ENCODE measurements at places on chromosomes 2 and 18.
A peak's percentile ranks its signal among the peaks of the same experiment; 100 is the strongest.

DNA sequence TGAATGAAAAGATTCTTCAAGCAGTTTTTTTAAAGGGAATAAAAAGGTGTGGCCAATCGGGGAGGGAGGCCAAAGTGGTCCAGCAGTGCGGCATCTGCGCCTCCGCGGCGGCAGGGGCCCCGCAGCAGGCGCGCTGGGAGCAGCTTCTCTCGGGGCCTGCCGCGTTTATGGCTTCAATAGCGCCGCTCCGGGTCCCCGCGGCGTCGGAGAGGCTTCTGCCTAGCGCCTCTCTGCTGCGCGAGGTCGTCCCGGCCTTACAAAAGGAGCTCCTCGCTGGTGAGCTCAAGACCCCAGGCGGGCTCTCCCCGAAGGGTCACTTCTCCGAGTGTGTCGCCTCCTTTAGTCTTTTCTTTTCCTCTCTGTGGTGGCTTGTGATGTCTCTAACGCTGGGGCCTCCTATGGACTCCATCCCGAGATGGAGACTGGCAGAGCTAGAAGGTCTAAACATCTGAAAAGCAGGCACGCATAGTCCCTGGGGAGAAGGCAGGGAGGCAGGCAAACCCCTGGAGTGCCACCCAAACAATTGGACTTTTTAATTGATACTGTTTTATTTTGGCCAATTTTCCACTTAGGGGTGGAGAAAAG is 67.1 kb downstream of the SUMO1 start:
- DNase-seq = no peak

DNA sequence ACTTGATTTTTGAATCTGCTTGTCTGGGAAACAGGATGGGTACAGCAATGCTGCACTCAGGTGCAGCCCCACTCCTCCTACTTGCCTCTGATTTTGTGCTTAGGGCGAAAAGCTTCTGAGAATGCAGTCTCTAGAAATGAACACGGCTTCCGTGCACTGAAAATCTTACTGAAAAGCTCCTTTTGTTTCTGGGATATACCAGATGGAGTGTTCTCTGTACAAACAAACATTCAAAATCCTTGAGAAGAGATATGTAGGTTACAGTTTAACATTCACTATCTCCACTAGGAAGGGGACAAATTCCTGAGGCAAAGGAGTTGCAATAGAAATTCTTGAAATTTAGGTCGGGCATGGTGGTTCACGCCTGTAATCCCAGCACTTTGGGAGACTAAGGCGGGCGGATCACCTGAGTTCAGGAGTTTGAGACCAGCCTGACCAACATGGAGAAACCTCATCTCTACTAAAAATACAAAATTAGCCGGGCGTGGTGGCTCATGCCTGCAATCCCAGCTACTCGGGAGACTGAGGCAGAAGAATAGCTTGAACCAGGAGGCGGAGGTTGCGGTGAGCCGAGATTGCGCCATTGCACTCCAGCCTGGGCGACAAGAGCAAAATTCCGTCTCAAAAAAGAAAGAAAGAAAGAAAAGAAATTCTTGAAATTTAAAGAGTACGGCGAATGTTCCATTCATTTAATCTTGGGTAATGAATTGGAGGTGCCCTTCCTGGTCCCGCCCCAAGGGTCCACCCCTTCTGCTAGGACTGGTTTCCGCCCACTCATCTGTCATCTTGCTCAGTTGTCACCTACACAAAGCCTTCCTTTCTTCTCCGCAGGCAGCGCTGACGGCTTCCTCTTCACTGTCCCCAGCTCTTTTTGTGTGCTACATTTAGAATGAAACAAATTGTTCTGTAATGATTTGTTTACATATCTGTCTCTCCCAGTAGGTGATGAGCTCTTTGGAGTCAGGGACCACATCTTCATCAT is 92.4 kb downstream of the SOCS6 start:
- no peak for DNase-seq

GRCh38 chr2:86274918-86275275 is 62.5 kb downstream of the REEP1 start:
- peak; percentile 34 for DNase-seq

DNA sequence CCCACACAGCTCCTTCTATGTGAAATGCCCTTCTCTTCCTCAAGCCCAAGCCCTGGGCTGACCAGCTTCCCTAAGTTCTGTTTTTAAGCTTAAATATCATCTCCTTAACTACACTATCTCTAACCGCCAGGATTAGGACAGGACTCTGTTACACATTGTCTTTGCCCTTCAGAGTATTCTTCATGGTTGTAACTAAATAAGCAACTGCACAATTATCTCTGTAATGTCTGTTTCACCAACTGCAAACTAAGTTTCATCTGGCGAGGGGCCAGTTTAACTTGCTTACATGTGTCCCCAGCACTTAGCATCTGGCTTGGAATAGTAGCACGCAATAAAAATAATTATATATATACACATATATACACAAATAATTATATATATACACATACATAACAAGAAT is 1.1 kb upstream of the ERMN start:
- no peak for DNase-seq

DNA sequence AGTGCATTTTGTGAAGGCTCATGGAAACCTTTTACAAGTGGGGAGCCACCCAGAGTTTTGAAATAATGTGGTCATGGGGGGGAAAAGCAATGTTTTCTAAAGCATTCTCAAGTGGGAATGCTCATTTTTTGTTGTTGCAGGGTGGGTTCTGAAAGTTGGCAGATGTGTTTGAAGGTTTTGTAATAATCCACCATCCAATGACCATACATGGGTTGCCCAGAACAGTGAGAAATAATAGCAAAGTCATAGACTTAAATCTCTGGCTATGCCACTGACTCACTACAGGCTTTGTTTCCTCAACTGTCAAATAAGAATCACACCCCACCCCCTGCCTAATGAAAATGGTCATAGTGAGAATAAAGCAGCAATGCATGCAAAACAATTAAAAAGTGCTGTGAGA is 2.9 kb downstream of the DSG3 start:
- DNase-seq = peak; percentile 12

DNA sequence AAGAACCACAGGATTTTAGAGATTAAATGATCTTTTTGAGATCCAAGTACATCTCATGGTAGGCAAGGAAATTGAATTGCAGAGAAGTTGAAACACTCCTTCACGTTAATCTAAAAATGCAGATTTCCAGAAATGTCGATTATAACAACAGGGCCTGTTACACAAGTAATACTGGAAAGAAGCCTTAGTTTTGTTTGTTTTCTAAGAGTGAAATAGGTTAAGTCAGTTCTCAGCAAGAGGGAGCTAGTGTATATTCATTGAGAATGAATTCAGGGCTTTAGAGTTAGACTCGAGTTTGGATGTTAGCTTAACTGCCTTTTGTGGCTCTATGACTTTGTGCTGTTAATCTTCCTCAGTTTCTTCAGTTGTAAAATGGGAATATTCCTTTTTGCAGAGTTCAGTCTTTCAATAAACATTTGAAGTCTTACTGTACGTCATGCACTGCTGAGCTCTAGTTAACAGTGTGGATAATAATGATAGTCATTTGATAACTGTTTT is 926 bp downstream of the NDUFV2 start:
- peak; percentile 35 for DNase-seq

GRCh38 chr2:220528180-220528675 is 900.8 kb downstream of the SLC4A3 start:
- peak; percentile 34 for DNase-seq

DNA sequence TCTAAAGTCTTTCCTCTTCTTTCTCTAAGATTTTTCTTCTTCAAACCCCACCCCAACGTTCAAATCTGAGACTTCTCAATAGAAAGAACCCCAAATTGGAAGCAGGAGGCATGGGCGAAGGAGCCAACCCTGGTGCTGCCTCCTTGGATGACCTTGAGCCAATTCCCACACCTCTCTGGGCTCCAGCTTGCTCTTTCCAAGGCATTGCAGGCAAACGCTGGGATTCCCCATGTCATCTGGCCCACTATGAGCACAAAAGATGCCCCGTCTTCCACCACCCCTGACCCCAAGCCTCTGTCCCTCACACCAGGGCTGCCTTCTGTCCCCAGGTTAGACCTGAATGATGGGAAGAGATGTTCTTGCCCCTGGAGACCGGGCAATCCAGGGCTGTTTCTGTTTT is 57.0 kb downstream of the TTC32 start:
- DNase-seq = no peak

DNA sequence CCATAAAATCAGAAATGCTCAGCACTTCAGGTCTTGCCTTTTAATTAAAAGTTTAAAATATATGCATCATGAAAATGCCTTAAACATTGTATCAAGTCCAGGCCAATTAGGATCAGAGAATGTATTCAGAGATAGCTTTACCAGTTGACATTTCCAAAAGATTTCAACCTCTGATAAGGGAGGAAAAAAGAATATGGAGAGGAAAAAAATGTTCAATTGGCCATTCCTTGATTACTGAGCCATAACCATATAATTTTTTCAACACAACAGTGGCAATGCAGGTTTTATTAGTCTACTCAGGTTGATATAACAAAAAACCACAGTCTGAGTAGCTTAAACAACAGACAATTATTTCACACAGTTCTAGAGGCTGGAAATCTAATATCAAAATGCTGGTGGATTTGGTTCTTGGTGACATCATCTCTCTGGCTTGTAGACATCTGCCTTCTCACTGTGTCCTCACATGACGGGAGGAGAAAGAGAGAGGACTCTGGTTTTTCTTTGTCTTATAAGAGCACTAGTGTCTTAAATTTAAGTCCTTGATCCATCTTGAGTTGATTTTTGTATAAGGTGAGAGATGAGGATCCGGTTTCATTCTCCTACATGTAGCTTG is 111.9 kb downstream of the IRS1 start:
- no peak for DNase-seq

- no peak for DNase-seq
Observed at GRCh38 chr18:49406863-49407262, 53.6 kb downstream of the DYM start.

- DNase-seq = no peak
Observed at GRCh38 chr2:88168386-88168785, 1.8 kb upstream of the THNSL2 start.

DNA sequence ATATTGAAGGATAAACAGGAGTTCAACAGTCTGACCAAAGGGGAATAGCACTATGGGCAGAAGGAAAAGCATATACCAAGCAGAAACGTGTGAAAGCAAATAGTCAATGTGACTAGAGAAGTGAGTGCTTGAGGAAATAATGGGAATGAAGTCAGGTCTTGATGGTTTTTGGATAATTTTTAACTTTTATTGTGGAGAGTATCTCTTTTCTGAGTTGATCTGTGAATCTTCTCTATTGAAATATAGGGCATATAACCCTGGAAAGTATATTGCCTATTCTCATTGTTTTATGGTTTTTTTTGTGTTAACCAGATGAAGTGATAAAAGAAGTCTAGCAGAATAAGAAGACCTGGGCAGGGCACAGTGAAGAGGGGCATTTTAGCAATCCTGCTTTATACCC is 16.4 kb upstream of the FABP1 start:
- no peak for DNase-seq

GRCh38 chr2:144133936-144134665 is 385.8 kb downstream of the ZEB2 start:
- DNase-seq = no peak

GRCh38 chr2:238387332-238387731 is 39.4 kb upstream of the ASB1 start:
- no peak for DNase-seq

DNA sequence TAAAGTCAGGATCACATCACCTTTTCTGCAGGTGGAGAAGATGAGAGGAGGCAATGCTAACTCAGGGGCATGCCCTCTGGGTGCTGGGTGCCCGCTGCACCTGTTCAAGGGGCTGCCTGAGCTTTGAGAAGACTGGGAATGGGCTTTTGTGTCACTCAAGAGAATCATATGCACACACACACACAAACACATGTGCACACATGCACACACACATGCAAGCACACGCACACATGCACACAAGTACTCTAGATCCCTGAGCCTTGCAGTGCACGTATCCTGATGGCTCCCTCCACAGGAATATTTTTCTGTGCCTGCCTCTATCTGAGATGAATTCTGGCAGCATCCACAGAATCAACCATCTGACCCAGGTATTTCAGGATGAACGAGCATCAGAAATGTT is 110.0 kb upstream of the TEX51 start:
- no peak for DNase-seq

DNA sequence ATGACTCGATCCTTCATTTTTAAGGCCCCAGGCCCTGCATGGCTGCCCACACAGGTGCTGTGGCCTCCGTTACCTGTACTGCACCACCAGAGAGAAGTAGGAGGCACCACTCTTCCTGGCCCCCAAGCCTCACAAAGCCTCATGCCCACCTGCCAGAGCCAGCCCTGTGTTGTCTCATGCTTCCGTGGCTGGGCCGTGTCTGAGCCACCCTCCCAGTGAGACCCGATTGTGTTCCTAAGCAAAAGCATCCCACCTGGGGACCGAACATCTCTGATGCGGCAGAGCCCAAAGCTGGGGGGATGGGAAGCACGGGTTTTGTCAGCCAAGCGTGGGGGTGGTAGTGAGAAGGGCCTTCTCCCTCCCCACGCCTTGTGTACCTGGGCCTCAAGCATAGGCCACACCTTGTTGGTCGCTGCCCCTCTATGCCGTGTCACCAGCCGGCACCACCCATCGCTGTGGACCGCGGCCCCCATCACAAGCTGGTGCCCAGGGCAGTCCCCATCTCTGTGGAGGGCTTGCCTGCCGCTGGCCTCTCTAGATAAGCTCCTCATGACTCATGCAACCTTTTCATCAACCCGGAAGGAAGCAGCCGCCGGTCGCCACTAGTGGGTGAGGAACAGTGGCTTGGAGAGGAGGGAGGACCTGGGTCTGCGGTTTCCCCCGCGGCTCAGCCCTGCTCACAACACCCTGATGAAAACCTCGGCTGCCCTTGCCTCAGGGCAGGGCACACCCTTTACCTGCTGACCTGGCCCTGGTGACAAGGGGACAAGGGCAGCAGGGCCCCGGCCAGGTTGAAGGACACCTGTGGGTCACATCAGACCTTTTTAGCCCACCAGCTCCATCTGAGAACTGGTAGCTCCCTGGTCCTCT is 2.7 kb upstream of the RNPEPL1 start:
- DNase-seq = peak; percentile 30

DNA sequence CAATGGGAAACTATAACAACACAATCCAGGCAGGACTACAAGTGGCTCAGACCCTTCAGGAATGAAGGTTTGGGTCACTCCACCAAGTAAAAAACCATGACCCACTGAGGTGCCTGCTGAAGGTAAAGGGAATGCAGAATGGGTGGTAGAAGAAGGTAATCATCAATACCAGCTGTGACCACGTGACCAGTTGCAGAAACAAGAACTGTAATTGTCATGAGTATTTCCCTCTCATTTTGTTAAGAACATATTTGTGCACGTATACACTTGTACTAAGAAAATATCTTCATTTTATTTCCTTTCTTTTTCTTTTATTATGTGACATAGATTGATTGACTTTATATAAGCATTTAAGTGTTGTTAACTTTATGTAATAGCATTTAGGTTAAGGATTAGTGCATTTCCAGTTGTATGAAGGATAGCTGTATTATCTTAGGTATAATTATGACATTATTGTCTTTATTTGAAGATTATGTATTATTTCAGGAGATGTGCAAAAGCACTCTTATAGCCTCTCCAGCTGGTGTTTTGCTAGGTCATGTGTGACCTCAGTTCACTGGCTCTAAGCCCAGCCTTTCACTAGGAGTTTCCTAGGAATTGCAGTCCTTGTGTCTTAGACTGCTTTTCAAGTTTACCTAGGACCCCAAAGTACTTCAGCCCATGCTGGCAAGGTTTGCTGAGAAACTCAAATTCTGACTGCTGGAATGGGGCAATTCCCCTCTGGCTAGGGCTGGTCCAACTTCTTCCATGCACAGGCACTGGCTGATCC is 125.7 kb upstream of the DPP10 start:
- no peak for DNase-seq
